Activated CD4-positive, alpha-beta T cell treated with anti-CD3 and anti-CD28 coated beads for 4 hours (primary cell): ENCODE measurements at places on chromosomes 2 and 18.

- no peak for DNase-seq
These were observed 122.0 kb upstream of the COPS8 start for GRCh38 chr2:236963631-236964182.

DNA sequence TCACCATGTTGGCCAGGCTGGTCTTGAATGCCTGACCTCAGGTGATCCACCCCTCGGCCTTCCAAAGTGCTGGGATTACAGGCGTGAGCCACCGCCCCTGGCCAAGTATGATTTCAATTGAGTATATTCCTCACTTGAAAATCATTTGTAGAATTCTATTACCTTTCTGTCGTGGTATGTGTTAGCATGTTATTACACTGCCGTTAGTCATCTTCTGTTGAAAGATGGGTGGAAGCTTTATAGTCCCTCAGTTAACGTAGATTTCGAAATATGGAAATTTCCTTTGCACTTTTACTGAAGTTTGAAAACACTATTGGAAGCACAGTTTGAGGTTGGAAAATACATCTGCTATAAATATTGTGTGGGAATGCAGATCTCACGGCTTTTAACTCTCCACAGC, 14.7 kb downstream of the NIFK start:
- no peak for DNase-seq

GRCh38 chr18:42792731-42793130, 322.8 kb downstream of the RIT2 start:
- DNase-seq, result no peak

DNA sequence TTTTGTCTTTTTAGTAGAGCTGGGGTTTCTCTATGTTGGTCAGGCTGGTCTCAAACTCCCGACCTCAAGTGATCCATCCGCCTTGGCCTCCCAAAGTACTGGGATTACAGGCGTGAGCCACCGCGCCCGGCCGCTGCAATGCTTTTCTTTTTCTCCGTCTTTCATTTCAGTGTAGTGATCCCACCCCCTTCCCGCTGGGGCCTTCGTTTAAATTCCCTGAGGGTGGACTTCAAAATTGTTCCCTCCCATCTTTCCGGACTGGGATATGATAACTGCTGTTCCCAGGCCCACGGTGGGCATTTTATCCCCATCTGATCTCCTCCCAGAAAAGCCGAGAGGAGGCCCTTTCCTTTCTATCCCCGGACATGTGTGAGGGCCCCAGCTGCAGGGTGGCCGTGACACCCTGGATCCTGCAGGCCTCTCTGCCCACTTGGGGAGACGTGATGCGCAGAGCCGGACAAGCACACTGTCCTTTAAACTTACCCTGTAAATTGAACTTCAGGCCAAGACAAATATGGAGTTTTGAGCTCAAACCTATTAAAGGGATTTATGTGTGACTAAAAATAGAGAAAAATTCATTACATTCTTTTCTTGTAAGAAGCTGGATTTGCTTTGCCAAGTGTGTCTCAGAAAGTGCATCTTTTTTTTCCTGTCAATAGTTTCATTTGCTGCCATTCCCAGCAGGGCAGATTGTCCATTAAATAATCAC, 54.5 kb upstream of the AFF3 start:
- no peak for DNase-seq

GRCh38 chr2:7094231-7094741, 177.1 kb downstream of the RNF144A start:
- no peak for DNase-seq

GRCh38 chr18:71209944-71210343, 921.1 kb downstream of the SOCS6 start:
- no peak for DNase-seq
